ENCODE measurements at places on chromosomes 2 and 18. TPM values are rescaled to one million over a fixed set of nuclear protein-coding genes. Genes with fewer than 3 reads are reported as not detected.

DNA sequence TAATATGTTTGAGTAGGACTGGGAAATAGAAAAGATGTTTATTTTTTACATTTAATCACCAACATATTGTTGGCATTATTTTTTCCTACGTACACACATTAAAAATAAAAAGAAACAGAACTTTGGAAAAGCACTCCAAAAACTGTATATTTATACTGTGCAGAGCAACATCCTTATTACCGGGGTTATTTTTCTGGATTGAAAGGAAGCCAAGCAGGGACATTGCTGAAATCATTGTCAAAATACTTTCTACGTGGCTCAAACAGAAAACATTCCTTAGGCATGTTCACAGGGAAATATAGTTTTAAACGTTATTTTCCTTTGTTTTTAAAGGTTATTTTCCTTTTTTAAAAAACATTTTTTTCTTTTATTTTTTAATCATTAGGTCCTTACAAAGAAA lies 315.0 kb upstream of the SMIM21 start:
- H3K36me3 ChIP-seq = no peaks in the 10 kb centered on the region
- H3K27me3 ChIP-seq = peaks cover 6% of the 10 kb centered on the region
- H3K27ac ChIP-seq = no peak overlapping the region
- H3K4me1 ChIP-seq = no peaks in the 10 kb centered on the region

GRCh38 chr2:166539340-166540162 lies 45.5 kb upstream of the SCN7A start:
- DNase-seq = peak; percentile 9
- no peak overlapping the region for H3K27ac ChIP-seq
- peaks cover 7% of the 10 kb centered on the region for H3K27me3 ChIP-seq
- H3K4me1 ChIP-seq = peaks cover 2% of the 10 kb centered on the region

DNA sequence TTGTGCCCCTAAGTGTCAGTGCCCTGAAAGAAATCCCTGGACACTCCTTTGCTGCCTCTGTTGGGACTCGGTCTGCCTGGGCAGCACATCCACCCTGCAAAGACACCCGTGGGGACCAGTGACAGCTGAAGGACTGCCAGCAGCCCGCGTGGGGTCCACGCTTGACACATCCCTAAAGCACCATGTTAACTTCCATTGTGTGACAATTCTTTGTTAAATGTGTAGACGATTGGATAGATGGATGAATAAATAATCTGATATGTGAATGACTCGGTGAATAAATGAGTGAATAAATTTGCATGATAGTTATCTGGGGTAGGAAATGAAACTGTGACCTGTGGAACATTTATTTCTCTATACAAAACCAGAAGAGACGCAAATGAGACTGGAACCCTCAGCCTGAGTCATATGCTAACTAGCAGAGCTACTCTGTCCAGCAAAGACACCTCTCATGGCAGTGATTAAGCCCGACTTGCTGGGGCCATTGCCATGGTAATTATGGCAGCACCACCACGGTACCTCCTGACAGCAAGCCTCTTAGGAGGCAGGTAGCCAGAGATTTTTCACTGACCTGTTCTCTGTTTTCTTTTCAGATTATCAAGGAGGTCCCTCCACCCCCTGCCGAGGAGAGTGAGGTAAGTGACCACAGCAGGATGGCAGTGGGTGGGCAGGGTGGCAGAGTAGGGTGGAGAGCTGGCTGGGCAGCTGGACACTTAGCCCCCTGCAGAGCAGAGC lies 156.8 kb downstream of the ANTXR1 start:
- DNase-seq = no peak
- H3K36me3 ChIP-seq = no peaks in the 10 kb centered on the region
- no peak overlapping the region for H3K4me3 ChIP-seq
- H3K4me1 ChIP-seq = no peaks in the 10 kb centered on the region
- H3K27ac ChIP-seq = no peak overlapping the region

- DNase-seq = no peak
- H3K36me3 ChIP-seq = no peaks in the 10 kb centered on the region
- H3K27me3 ChIP-seq = peaks cover 10% of the 10 kb centered on the region
- H3K27ac ChIP-seq = no peak overlapping the region
These were observed 272.9 kb downstream of the TGIF1 start for GRCh38 chr18:3722649-3723433.

- H3K36me3 ChIP-seq = no peaks in the 10 kb centered on the region
- no peak overlapping the region for H3K4me3 ChIP-seq
- H3K27me3 ChIP-seq = peaks cover 26% of the 10 kb centered on the region
- no peaks in the 10 kb centered on the region for H3K4me1 ChIP-seq
These were observed 10.9 kb upstream of the CNRIP1 start for GRCh38 chr2:68330691-68331090.

DNA sequence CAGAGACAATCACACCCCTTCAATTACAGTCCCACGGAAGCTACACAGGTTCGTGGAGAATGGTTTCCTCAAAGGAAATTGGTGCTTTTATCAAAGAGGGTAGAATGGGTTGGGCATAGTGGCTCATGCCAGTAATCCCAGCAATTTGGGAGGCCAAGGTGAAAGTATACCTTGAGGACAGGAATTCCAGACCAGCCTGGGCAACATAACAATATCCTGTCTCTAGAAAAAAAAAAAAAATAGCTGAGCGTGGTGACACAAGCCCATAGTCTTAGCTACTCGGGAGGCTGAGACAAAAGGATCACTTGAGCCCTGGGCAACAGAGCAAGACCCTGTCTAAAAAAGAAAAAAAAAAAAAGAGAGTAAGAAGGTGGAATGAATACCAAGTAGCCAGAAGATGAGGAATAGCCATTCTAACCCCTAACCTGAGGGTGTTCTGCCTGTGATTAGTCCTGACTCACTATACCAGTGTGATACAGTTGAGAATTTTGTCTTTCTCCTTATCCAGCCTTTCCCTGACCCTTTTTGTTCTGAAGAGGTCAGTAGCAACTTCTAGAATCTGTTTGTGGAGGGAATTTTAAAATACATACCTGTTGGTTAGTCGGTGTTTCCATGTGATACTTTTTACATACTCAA lies 283.2 kb downstream of the MREG start:
- no peaks in the 10 kb centered on the region for H3K27me3 ChIP-seq
- no peak overlapping the region for H3K4me3 ChIP-seq
- H3K4me1 ChIP-seq = peaks cover 13% of the 10 kb centered on the region
- DNase-seq = no peak
- H3K27ac ChIP-seq = no peak overlapping the region
- H3K36me3 ChIP-seq = no peaks in the 10 kb centered on the region

ANKRD30BL gene
- total RNA-seq = not detected

DYSF gene
- not detected for total RNA-seq

CAB39 gene
- total RNA-seq = 148 TPM

EFEMP1 gene
- not detected for total RNA-seq

PRKCE gene
- 13.2 TPM for total RNA-seq

CCDC74A gene
- 3.0 TPM for total RNA-seq

KCNK3 gene
- total RNA-seq = not detected

RIT2 gene
- not detected for total RNA-seq

Data from activated CD4-positive, alpha-beta T cell treated with anti-CD3 and anti-CD28 coated beads for 36 hours (primary cell).